Fibroblast of the aortic adventitia (primary cell): ENCODE measurements at places on chromosomes 3 and 15. TPM values are rescaled to one million over a fixed set of nuclear protein-coding genes. Genes with fewer than 3 reads are reported as not detected.

The RPN1 gene
- 147 and 341 TPM in 2 replicates for total RNA-seq

The GPR27 gene
- total RNA-seq, result 0.25 TPM in 1 of 2 replicates, not detected in the other

The MED12L gene
- 0.72 and 1.3 TPM in 2 replicates for total RNA-seq

The C3orf85 gene
- not detected in 2 replicates for total RNA-seq

The PAQR5 gene
- 13.2 TPM in 1 of 2 replicates, not detected in the other for total RNA-seq

The LRRIQ4 gene
- 0.09 TPM in 1 of 2 replicates, not detected in the other for total RNA-seq

The MYL3 gene
- not detected in 2 replicates for total RNA-seq

The PP2D1 gene
- total RNA-seq, result not detected in 2 replicates

The LRTM1 gene
- not detected in 2 replicates for total RNA-seq

The CHP1 gene
- 120 and 131 TPM in 2 replicates for total RNA-seq

The LIPH gene
- total RNA-seq, result 0.08 and 0.36 TPM in 2 replicates

The TARS3 gene
- 10.0 and 12.1 TPM in 2 replicates for total RNA-seq

DNA sequence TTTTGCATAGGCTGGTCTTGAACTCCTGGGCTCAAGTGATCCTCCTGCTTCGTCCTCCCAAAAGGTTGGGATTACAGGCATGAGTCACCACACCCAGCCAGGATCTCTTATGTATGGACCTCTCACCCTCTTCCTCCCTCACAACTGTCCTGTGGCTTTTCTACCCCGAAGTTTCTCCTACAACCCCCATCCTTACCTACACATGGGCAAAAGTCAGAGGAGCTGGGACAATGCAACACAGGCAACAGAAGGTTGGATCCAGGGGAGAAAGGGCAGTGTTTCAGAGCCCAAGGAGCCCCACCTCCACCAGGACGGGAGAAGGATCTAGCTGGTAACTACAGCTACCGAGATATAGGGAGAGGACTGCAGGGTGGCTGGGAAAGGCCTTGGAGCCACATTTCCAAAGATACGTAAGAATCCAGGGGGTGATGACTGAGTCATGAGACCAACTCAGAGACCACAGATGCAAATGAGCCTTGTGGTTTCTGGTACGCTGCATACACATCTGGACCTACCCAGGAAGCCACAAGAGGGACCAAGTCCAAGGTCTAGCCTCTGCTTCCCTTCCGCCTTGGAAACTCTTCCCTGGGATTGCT lies 13.6 kb downstream of the IGDCC4 start:
- DNase-seq, result peak; percentile 89

GRCh38 chr3:13098192-13098988 lies 25.2 kb upstream of the IQSEC1 start:
- DNase-seq, result no peak

DNA sequence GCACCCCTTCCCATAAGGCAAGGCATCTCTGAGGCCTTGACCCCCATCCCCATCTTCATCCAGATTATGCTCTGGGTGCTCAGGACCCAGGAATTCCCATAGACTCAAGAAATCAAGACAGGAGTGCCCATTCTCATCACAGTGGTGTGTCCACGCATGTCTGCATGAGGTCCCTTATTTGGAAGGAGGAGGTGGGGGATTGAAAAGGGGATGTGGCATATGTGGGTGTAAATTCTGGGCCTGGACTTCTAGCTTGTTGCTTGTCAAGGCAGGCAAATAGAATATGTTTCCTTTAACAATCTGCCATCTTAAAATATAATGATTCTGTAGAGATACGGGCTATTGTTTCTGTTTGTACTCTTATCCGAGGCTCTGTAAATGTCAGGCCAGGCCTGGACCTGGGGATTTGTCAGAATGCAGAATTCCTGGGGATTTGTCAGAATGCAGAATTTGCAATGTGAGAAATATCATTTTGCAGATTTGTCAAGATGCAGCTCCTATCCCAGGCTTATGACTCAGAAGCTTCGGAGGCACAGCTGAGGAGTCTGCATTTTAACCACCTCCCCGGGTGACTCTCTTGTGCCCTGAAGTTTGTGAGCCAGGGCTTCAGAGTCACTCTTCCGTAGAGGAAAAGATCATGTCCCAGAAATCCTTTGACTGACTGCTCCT lies 157.8 kb downstream of the SV2B start:
- DNase-seq, result no peak

DNA sequence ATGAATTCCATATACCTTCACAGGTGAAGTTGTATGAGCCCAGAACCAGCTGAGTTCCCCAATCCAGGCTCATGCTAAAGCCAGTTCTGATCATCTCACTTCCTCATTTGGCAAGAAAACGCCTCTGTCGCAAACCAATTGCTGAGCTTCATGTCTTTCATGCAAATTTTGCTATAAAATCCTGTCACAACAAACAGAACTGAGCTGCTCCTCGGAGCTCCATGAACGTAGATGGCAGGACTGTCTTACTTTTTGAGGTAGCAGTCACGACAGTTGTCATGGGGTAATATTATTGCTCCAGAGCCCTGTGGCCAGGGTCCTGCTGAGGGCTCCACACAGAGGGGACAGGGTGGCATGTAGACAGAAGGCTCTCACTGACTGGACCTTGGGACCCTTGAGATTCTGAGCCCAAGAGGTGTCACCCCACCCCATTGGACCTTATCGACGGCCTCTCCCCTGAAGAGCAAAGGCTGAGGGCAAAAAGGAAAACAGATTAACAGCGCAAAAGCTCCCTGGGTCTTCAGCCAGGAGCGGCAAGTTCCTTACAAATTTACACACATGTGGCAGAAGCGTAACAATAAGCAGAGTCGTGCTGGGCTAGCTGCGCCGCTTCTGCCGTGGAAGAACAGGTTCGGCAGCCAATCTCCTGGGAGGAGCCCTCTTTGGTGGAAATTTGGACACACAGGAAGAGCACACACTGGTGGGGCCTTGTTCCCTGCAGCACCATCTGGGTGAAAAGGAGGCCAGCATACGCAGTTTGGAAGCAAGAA lies 249.2 kb downstream of the OPA1 start:
- no peak for DNase-seq

- peak; percentile 82 for DNase-seq
These were observed 23.3 kb downstream of the STAG1 start for GRCh38 chr3:136728918-136729317.

DNA sequence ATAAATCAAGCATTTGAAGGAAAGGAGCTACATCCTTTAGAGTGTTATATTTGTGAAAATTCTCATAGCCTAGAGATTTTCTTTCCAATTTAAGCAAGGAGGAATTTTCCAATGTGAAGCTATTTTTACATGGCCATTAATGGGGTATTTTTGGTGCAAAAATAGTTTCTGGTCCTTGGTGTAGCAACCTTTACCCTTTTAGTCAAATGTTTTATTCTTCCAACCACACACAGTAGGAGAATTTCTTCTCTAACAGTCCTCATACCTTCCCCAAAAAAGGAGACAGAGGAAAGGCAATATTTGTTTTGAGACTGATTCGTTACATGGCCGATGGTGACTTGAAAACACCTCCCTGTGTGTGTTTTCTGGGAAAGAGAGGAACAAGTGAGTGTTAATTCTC lies 261.2 kb downstream of the PTPRG start:
- no peak for DNase-seq

GRCh38 chr3:172129498-172129849 lies 90.1 kb downstream of the FNDC3B start:
- DNase-seq, result no peak

DNA sequence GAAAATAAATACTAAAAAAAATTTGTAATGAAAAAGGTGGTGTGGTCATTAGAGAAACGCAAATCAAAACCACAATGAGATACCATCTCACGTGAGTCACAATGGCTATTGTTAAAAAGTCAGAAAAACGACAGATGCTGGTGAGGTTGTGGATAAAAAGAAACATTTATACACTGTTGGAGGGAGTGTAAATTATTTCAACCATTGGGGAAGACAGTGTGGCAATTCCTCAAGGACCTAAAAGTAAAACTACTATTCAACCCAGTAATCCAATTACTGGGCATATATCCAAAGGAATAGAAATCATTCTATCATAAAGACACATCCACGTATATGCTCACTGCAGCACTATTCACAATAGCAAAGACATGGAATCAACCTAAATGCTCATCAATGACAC lies 120.3 kb downstream of the MYO9A start:
- peak; percentile 67 for DNase-seq

DNA sequence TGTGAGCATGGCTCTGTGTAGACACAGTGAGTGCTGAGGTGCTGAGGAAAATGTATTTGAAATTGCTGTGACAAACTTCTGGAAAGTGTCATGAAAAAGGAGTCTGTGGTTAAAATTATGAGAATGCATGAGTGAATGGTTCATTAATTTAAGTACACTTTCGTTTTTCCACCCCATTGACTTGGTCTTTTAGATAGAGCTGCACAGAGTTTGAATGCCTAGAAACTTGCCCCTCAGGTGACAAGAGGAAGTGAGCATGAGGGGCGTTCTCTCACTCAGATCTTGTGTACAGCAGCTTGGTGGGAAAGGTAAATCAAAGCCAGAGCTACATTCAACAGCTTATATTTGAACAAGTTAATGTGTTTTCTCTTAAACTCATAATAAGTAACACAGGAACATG lies 296.8 kb downstream of the WDR72 start:
- DNase-seq, result no peak

DNA sequence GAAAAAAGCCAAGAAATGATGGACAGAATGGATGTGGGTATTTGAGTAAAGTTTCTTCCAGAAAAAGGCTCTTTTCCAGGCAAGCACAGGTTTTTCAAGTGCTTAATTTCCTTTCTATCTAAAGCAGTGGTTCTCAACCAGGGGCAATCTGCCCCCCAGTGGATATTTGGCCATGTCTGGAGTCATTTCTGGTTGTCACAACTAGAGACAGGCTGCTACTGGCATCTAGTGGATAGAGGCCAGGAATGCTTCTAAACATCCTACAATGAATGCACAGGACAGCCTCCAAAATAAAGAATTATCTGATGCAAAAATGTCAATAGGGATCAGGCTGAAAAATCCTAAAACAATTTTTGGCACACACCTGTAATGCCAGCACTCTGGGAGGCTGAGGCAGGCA lies 23.9 kb downstream of the SEC22C start:
- no peak for DNase-seq

DNA sequence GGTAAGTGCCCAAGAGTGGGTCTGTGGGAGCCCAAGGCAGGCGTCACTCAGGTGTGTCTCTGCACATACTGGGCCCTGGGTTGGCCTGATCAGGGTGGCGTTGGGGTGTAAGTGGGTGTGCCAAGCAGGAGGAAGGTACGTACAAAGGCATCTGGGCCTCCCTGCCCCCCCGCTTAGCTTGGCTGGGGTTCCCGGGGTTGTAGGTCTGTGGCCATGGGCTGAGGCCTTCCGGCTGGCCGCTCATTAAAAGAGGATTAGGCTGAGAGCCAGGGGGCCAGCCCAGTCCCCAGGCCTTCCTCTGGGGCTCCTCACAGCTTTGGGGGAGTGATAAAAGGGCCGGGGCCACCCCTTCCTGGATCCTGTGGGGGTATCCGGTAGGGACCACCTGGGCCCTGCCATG lies 13.3 kb downstream of the SEMA3F start:
- DNase-seq, result no peak

- DNase-seq, result peak; percentile 84
These were observed 50.1 kb downstream of the CALML4 start for GRCh38 chr15:68154923-68155559.

GRCh38 chr3:29079358-29079757 lies 201.5 kb upstream of the RBMS3 start:
- peak; percentile 39 for DNase-seq

DNA sequence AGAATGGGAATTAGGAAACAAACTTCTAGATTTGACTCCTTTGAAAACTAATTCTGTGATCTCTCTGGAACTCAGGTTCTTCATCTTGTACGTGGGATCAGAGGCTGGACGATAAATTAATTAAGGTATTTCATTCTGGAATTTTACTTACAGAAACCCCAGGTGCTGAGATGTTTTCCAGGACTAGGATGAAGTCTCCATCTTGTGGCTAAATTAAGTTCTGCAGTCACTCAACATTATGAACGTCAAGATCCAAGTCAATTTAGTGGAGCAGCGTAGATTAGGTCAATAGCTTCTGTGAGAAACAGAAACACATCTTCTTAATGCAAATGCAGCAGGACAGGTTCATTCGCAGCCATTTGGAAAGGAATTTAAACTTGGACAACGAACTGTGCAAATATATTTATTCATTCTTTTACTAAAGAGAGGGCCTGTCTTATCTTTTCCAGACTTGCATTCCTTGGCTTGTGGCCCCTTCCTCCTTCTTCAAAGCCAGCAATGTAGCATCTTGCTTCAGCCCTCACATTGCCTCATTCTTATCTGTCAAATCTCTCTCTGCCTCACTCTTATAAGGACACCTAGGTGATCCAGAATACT lies 26.7 kb upstream of the TMC3 start:
- DNase-seq, result peak; percentile 78

GRCh38 chr3:52423173-52423572 lies 21.7 kb downstream of the SEMA3G start:
- no peak for DNase-seq

DNA sequence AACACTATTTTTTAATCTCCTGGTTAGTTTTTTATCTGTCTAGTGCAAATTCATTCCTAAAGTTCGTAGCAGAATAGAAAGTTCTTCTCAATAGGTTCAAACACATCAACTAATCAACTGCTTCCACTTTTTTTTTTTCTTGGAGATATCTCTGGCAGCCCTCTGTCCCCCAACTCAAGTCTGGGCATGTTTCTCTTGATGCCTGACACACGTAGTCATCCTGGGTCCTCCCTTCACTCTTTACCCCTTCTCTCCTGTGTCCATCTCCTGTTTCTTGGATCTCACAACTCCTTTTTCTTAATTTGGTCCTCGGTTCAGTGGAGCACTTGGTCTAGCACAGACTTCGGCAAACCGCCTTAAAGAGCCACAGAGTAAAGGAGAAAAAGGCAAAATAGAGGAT lies 14.4 kb downstream of the TNFAIP8L3 start:
- no peak for DNase-seq

DNA sequence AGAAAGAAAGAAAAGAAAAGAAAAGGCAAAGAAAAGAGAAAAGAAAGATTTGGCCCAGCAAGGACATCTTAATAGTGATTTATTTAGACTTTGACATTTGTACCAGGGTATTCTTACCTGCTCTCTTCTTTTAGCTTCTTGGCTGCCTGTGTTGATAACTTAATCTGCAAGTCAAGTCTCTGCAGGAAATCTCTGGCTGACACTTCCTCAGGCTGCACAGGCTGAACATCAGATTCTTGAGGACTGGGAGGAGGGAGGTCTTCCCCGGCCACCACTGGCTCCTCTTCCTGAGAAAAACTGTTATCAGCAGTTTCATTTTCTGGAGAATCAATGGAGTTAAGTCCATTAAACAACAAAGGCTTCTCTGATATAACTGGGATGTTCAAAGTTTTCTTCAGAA lies 12.8 kb downstream of the LYSMD2 start:
- DNase-seq, result no peak

DNA sequence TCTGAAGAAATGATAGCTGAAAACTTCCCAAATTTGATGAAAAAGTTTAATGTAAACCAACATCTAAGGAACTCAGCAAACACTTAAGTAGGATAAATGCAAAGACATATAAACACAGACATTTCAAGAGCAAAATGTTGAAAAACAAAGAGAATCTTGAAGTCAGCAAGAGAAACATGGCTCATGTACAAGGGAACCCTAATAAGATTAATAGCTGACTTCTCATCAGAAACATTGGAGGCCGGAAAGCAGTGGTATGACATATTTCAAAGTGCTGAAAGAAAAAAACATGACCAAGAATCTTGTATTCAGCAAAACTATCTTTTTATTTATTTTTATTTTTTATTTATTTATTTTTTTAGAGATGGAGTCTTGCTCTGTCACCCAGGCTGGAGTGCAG lies 10.6 kb upstream of the PRKCI start:
- DNase-seq, result no peak

GRCh38 chr3:65568497-65568896 lies 470.2 kb downstream of the MAGI1 start:
- peak; percentile 43 for DNase-seq

GRCh38 chr15:31228980-31229826 lies 97.4 kb upstream of the KLF13 start:
- no peak for DNase-seq
